Occipital lobe (tissue), 3 donors: ENCODE measurements at places on chromosomes 2 and 18. TPM values are rescaled to one million over a fixed set of nuclear protein-coding genes. Genes with fewer than 3 reads are reported as not detected.

DNA sequence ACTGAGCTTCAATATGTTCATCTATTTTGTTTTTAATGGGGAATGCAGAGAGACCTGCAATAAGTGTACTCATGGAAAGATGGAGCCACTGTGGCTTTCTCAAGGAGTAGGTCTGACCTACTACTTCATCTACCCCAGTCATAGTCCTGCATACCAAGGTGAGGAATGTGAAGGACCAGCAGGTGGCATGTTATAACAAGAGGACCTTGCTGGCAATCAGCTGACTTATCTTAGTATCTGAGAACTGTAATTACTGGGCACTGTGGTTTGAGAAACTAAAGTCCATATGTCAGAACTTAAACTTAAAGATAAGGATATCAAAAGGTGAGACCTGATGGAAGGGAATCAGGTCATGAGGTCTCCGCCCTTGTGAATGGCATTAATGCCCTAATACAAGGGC, 1104.2 kb downstream of the BCL11A start:
- no peak for DNase-seq

DNA sequence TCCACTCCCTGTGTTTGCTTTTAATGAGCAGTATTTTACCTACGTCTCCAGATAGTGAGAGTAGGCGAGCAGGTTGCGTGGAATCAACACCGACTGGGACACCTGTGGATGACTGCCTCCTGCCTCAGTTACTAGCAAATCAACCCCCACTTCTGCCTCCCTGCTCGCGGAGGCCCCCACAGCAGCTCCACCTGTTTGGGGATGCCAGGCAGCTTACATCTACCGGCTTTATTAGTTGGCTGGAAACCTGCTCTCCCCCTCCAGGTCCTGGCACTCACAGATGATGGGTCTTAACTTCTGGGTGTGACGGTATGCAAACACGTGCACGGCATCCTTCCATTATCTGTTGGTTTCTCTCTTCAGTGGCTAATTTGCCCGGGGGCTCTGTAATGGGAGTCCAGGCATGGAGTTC, 164.4 kb upstream of the SESTD1 start:
- no peak for DNase-seq

DNA sequence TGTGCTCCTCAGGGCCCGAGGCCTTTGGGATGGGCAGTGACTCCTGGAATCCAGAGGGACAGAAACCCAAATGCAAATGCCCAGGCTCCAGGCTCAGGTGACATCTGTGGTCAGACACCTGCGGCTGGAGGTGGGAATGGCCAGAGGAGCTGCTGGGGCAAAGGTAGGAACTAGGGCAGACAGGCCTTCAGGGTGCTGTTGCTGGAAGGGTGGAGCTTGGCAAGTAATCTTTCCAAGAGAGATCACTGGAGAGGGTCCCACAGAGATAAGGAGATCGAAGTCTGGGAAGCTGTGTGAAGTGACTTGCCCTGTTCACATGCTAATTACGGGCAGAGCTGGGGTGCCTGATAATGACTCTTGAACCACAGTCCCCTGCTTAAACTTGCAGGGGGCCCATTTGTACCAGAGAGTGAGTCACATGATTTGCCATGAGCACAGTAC, 82.4 kb downstream of the ACAA2 start:
- no peak for DNase-seq

DNA sequence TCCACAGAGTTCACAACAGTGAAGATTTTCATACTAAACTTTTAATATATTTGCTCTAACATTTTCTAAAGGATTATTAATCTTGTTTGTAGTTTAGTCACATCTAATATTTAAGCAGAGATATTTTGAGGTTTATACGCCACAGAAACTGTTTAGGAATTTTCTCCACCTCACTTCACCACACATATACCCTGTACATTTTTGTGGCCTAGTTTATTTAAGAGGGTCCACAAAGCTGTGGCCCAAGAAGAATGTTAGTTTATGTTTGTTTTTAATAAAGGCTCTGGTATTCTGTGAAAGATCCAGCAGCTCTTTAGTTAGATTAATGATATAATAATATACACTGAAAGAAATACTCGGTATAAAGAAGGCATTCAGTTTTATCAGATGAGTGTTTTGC, 132.7 kb upstream of the TTC27 start:
- DNase-seq = no peak

GRCh38 chr2:222993920-222994650, 57.9 kb upstream of the KCNE4 start:
- peak; percentile 86 for DNase-seq

DNA sequence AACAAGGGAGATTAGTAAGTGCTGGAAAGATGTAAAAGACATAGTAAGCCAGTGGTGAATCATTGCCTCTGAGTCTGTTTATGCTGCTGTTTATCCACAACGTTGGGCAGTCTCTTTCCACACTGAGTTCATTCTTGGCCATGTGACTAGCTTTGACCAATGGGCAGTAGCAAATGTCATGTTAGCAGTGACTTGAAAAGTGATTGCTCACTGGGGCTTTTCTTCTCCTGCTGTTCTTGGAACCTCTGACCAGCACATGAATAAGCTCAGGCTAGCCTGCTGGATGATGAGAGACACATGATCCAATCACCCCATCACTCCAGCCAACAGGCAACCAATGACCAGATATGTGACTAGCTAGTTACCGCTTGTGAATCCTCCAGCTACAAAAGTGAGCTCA, 360.4 kb downstream of the SLC4A3 start:
- DNase-seq = no peak

- no peak for DNase-seq
Measured at GRCh38 chr2:44768438-44769236, 172.9 kb upstream of the SIX3 start.

GRCh38 chr2:174344716-174345461, 10.1 kb downstream of the SP9 start:
- no peak for DNase-seq

GRCh38 chr2:28481905-28482304, 14.0 kb upstream of the PLB1 start:
- DNase-seq = no peak

DNA sequence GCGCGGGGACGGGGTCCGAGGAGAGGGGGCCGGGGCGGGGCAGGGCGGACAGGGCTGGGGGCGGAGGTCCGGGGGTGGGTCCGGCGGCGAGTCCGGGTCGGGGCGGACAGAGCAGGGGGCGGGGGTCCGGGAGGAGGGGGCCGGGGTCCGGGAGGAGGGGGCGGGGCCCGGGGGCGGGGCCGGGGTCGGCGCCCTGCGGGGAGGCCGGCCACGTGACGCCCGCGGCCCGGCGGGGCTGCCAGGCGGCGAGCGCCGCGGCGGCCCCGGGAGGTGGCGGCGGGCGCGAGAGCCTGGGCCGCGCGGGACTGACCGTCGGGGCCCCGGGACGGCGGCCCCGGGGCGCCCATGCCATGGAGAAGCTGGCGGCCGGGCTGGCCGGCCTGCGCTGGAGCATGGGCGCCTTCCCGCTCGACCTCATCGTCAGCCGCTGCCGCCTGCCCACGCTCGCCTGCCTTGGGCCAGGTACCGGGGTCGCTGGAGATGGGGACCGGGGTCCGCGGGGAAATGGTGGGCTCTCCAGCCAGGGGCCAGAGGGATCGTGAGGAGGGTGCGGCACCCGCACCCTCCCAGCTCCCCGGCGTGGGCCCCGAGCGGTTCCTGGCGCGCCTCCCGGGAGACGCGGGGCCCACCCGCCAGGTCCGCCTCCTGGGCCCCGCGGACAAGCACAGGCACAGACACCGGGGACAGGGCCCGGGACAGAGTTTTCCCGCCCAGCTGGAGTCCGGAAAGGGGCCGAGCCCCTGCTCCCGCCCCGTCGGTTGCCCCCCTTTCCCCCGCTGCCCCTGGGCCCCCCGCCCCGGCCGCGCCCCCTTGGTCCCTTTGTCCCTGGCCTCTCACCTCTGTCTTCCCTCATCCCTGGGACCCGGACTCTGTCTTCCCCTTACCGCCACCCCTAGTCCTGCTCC, at the start of gene GAREM2:
GAREM2 (plus strand) TSS at position 218 of the 905 bp plus-strand sequence; CDS start at position 351, 133 bp downstream.
- DNase-seq = no peak

- DNase-seq = no peak
Measured at GRCh38 chr2:45242161-45242741, 233.0 kb upstream of the SIX2 start.

- no peak for DNase-seq
Measured at GRCh38 chr2:121196132-121196848, 88.7 kb downstream of the TFCP2L1 start.

DNA sequence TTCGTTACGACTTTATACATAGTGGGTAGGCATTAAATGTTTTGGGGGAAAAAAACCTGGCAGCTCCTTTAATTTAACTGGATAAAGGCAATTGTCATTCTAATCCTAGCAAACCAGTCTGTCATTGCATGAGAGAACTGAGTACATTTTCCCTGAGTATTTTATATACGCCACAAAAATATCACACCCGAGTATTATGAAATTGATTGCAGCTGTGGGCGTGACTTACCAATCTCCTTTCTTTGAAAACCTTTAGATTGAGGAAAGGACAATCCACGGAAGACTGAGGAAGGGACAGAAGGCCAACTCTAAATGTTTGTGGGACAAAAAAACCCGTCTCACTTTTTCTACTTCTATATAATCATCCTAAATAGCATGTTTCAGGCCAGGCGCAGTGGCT, 9.0 kb downstream of the TM4SF20 start:
- no peak for DNase-seq

GRCh38 chr2:101416609-101417008, 29.3 kb upstream of the CREG2 start:
- no peak for DNase-seq

DNA sequence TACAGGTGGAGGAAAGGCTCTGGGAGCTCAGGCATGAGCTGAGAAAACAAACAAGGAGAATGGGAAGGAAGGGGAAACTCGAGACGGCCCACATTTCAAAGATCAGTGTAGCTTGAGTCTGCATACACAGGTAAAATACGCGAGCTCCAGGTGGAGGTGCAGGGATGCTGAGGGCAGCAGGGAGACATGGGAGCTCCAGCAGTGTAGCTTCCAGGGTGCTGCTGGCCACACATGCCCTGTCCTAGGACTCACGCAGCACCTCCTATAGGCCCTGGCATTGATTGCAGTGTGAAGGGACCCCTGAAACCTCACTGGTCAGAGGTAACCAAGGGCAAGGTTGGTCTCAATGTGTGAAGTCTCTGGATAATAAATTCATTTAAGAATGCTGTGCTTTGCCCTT, 362.8 kb upstream of the HS6ST1 start:
- DNase-seq = no peak

GRCh38 chr2:20050646-20051531, 539 bp downstream of the LAPTM4A start:
- DNase-seq = peak; percentile 48

DNA sequence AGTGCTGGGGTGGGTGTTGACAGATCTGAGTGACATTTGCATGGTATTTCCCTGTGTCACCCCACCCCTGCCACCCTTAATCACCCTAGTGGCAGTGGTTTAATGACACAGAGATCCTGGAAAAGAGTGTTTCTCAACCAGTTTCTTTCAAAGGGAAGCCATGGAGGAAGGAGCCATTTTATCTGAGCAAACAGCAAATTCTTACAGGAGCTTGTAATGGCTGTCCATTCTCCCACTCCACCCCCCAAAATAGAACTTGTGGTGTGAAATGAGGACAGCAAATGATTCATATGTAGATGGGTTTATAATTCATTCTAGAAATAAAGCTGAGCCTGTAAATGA, 51.5 kb downstream of the CDC42EP3 start:
- DNase-seq = no peak

DNA sequence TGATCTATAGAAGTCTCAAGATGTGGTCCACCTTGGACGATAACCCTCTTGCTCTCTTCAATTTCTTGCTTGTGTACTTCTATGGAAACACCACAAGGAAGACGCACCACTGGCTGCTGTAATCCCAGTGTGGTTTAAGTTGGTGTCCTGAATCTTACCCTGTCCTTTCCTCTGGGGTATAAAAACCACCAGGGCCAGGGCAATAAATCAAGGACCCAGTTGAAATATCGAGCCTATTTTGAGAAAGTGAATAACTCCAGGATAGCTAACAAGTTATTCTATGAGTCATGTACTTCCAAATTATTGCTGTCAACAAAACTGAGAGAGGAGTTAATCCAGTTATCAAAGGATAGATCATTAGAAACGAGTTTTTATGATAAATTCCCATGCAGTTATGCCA, 137.0 kb downstream of the RND3 start:
- DNase-seq = no peak

- DNase-seq = no peak
Measured at GRCh38 chr2:85748039-85748734, 5.6 kb upstream of the ATOH8 start.

- DNase-seq = no peak
Measured at GRCh38 chr2:112136096-112136495, 2.1 kb upstream of the FBLN7 start.

DNA sequence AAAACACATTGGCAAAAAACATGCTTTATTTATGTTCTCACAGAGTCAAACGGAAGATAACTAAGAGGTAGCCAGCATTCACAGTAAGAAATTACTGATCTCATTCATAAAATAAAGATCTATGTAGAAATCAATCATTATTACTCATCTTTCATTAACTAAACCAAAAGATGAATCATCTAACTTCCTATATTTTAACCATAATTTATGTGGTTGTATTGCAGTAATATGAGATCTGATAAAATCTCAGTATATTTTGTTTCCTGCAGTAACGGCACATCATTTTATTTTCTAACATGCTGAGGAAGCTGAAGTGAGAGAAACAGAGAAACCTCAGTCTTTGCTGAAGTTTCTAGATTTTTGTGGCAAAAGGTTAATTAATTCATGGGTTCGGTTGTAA, 375.8 kb downstream of the GALNT13 start:
- DNase-seq = no peak

DNA sequence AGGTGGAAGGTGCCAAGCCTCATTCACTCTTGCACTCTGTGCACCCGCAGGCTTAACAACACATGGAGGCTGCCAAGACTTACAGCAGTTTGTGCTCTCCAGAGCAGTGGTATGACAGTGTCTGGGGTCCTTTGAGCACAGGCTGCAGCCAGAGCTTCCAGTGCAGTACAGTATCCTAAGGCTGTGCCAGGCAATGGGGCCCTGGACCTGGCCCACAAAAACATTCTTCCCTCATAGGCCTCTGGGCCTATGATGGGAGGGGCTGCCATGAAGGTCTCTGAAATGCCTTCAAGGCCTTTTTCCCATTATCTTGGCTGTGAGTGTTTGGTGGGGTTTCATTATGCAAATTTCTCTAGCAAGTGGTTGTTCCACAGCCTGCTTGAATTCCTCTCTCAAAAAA, 74.8 kb downstream of the MAP2 start:
- no peak for DNase-seq

GRCh38 chr2:75560022-75560767, 544 bp downstream of the EVA1A start:
- DNase-seq = no peak

GRCh38 chr2:128359841-128360240, 41.2 kb upstream of the HS6ST1 start:
- no peak for DNase-seq

GRCh38 chr2:227889336-227889735, 17.9 kb downstream of the DAW1 start:
- no peak for DNase-seq

GRCh38 chr18:76674596-76674995, 147.8 kb upstream of the ZNF236 start:
- DNase-seq = no peak

DPP10 gene
- total RNA-seq = 76.7 TPM

AQP12B gene
- not detected for total RNA-seq

VWC2L gene
- total RNA-seq = 20.9 TPM

ASPRV1 gene
- total RNA-seq = 2.8 TPM

PSMD14 gene
- 101 TPM for total RNA-seq

LIMS3 gene
- total RNA-seq = 2.3 TPM

DCDC2C gene
- total RNA-seq = 0.62 TPM

RESP18 gene
- not detected for total RNA-seq

GRP gene
- 9.4 TPM for total RNA-seq

ACOXL gene
- total RNA-seq = not detected
